ENCODE measurements at places on chromosomes 2 and 18.

GRCh38 chr2:134581877-134582546, 136.8 kb downstream of the TMEM163 start:
- DNase-seq, result no peak

- DNase-seq, result no peak
Measured at GRCh38 chr2:209970271-209970670, 32.2 kb upstream of the RPE start.

DNA sequence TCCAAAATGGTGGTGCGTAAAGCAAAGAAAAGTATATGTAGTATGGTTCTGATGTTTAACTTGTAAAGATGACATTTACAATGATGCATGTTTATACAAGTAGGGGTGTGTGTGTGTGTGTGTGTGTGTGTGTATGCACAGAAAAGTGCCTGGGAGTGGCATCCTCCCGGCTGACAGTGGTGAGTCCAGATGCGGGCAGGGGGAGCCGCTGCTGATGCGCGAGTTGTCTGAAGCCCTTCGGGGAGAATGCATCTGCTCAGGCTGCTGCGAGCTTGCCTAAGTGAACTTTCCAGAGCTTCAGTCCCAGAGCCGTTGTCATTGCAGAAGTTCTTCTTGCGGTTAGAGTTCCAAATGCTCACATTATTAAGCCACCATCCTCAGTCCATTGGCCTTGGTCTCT, 429.7 kb upstream of the HS6ST1 start:
- no peak for DNase-seq

- no peak for DNase-seq
Measured at GRCh38 chr2:134312482-134312881, 58.6 kb downstream of the MGAT5 start.

GRCh38 chr2:37326285-37326684, 1.7 kb upstream of the PRKD3 start:
- no peak for DNase-seq

- no peak for DNase-seq
Measured at GRCh38 chr18:37254973-37255372, 310.6 kb downstream of the CELF4 start.

DNA sequence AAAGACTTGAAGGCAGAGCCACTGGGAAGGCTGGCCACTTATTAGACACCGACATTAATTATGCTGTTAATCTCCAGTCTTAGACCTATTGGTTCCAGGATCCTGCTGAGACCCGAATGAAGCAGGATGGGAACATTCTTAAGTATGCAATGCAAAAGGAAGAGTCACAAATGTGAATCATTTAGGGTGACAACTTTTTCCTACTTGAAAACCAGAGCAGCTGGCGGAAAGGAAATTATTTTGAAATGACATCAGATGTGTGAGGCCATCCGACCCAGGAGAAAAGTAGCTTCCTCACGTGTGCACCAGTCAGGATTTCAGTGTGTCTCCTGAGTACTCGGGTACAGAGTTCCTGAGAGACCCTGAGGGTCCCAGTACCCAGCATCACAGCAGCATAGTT, 222.9 kb upstream of the NCKAP5 start:
- DNase-seq, result peak; percentile 62

DNA sequence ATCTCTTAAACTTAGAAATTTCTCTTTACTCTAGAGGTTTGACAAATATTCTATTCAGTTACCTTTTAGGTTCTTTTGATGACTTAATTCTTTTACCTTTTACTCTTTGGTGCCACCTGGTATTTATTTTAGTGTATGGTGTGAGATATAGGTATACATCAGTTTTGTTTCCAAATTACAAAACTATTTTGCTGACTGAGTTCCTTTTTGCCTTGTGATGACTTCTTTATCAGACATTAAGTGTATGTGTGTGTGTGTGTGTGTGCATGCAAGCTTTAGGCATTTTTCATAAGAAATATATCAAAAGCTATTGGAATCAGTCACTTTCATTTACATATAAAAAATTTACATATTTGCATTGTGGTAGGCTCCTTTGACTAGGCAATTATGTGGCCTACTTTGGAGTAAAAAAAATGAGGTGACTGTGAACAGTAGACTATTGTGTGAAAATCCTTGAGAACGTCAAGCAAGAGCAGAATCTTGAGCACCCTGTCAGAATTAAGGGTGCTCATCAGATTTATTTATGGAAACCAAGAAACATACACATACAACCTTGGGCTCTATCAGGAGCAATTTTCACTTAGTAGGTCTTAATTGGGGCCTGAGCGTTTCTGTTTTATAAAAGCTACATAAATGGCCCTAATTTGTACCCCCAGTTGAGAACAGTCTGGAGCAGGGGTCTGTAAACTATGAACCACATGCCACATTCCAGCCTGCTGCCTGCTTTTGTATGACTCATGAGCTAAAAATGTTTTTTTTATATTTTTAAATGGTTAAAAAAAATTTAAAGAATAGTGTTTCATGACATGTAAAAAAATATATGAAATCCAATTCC, 415.9 kb downstream of the SLC4A3 start:
- no peak for DNase-seq

GRCh38 chr2:172735582-172736423, at the start of gene RAPGEF4:
TSS of gene RAPGEF4 (plus strand) at chr2:172735845. CDS start at chr2:172735984, 139 bp downstream.
- no peak for DNase-seq

DNA sequence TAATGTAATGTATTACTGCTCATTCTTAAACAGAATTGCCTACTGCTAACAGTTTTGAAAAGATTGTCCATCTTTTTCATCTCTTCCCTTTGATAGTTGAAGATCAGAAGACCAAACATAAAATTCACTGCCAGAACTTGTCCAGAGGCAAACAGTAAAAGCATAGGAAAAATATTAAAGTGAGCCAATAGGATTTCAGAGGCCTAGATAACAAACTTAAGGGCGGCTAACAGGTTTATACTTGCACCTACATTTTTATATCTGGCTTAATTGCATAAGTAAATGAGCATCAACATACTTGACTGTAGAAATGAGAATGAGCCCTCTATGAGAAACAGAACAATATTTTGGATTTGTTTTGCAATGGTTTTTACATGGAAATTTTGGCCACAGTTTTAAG, 30.3 kb downstream of the ZC3H15 start:
- DNase-seq, result no peak

GRCh38 chr2:136207030-136207623, 89.2 kb upstream of the CXCR4 start:
- no peak for DNase-seq

- no peak for DNase-seq
Measured at GRCh38 chr2:135072125-135072997, 20.3 kb downstream of the RAB3GAP1 start.

- DNase-seq, result no peak
Measured at GRCh38 chr18:38047820-38048219, 482.2 kb upstream of the CELF4 start.

GRCh38 chr18:79071503-79072210, 2.5 kb downstream of the ATP9B start:
- no peak for DNase-seq

GRCh38 chr18:12990123-12990475, 1.1 kb upstream of the CEP192 start:
- no peak for DNase-seq

DNA sequence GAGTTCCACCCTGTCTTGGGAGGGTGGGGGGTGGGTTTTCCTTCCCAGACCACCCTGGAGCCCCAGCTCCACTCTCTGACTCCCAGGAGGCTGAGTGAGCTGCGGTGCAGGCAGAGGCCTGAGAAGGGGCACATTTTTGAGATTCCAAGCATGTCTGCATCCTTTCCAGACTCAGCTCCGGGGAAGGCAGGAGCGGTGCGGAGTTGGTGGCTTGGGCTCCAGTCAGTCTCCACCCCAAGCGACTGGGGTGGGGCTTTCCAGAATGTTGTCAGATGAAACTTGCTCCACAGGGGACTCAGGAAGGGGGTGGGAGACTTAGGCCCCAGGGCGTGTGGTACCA, 44.2 kb upstream of the HS6ST1 start:
- DNase-seq, result peak; percentile 32

- no peak for DNase-seq
Measured at GRCh38 chr18:58101291-58101794, 57.3 kb downstream of the NEDD4L start.

GRCh38 chr2:6679471-6679870, 186.2 kb downstream of the CMPK2 start:
- no peak for DNase-seq

DNA sequence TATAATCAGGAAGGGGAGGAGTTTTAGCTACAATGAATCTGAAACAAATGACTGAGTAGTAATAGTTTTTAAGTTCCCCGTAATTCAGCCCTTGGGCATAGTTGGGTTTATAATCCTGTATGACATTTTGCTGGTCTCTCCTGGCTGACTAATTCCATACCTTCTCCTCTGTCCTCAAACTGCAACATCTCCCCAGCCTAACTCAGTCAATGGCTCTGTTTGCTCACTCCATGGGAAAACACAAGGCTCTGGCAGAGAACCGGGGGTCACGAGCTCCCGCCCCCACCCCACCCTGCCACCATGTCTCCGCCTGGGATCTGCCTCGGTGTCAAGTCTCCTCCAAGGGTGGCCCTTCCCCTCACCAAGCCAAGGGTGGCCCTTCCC, 168.6 kb downstream of the HDAC4 start:
- DNase-seq, result no peak

DNA sequence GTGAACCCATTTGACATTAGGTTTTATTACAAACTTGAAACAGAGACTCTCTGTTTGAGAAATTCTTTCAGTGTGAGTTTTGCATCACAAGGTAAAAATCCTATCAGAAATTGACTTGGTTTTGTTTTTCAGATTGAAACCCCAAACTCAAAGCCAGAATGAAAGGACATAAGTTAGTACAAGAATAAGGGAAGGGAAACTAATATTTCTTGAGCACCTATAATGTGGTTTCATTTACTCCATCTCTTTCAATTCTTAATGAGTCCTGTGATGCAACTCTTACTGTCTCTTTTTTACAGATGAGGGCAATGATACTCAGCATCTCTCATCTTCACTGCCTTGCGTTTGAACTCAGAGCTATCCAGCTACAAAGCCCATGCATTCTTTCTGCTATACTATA, 210.0 kb upstream of the SIX3 start:
- no peak for DNase-seq

DNA sequence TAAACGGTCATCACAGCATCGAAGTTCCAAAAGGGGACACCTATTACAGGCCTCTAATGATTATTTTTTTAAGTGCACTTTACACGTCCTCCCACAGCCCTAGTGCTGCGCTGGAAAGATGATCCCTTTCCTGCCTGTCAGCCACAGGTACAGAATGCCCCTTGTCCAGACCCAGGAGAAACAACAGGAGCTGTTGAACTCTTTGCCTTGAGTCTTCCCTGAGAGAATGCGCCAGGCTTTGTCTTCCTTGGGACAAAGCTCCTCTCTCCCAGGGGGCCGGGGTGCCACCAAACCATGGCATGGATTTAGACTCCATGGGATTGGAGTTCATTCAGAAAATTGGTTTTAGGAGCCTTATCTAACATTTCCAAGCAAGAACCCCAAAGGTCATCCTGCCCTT, 319.0 kb upstream of the SOX11 start:
- DNase-seq, result no peak

GRCh38 chr2:32418778-32419177, 62.0 kb downstream of the BIRC6 start:
- DNase-seq, result peak; percentile 65

- no peak for DNase-seq
Measured at GRCh38 chr2:212669761-212670160, 131.2 kb upstream of the ERBB4 start.

GRCh38 chr2:84302513-84303412, 156.3 kb downstream of the SUCLG1 start:
- DNase-seq, result peak; percentile 6

- no peak for DNase-seq
Measured at GRCh38 chr18:39620551-39621168, 2055.1 kb upstream of the CELF4 start.

GRCh38 chr2:8281950-8282857, 399.7 kb upstream of the ID2 start:
- DNase-seq, result no peak

DNA sequence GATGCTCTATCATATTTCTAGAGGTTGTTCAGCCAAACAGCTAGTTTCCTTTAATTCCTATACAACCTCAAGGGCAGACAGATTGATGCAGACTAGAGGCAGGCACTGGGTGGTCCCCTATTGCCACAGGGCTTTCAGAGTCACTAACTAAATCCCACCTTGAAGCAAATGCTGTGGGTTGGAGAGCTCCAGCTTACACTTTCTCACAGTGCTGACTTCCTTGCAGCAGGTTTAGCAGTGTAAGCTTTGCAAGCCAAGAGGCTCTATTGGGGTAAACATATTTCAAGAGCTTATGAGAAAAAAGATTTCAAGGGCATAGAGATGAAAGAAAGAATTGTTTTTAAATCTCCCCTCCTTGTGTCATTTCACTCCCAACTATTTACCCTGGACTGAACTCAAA, 366.5 kb upstream of the CRIM1 start:
- DNase-seq, result no peak

DNA sequence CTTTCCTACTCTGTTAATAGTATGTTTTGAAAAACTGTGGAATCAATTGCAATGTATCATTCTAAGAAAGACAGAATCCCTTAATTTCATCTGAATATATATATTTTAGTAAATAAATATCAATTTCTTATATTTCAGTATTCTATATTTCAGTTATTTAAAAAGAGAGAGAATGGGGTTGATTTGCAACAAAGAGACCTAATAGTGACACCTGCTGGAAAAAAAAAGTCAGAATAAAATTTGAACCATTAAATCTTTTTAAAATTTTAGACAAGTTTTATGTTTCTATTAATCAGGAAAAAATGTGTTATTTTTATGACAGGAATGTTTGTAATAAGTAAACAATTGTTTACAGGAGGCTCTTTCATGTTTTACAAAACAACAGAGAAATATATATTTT, 20.7 kb upstream of the CCNT2 start:
- DNase-seq, result peak; percentile 31

DNA sequence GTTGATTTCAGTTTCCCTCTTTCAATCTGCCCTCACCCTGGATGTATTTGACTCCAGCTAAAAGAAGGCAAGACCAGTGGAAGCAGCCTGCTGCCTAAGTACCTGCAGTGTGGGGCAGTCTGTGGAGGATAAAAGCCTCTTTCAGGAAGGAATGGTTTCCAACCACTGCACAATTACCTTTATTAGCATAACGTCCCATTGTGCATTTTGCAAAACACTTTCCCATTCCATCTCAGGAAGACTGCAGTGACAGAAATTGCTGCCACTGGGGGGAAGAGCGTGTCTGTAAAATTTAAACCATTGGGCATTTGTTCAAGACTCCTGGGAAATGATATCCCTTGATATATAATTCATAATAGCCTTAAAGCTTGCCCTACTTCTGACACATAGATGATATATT, 26.2 kb downstream of the CYRIA start:
- DNase-seq, result no peak

- DNase-seq, result peak; percentile 62
Measured at GRCh38 chr2:215949991-215950404, 63.4 kb downstream of the MREG start.
